ENCODE measurements at places on chromosomes 2 and 18. TPM values are rescaled to one million over a fixed set of nuclear protein-coding genes. Genes with fewer than 3 reads are reported as not detected.

GCG gene
- total RNA-seq, result not detected

MSGN1 gene
- not detected for total RNA-seq

MC5R gene
- not detected for total RNA-seq

ONECUT2 gene
- not detected for total RNA-seq

EMILIN2 gene
- total RNA-seq, result 23.0 TPM

ATP9B gene
- total RNA-seq, result 27.2 TPM

- no peak overlapping the region for H3K4me3 ChIP-seq
- H3K27ac ChIP-seq, result no peak overlapping the region
- no peak for DNase-seq
- peaks cover 16% of the 10 kb centered on the region for H3K27me3 ChIP-seq
- H3K4me1 ChIP-seq, result no peaks in the 10 kb centered on the region
- H3K36me3 ChIP-seq, result no peaks in the 10 kb centered on the region
Measured at GRCh38 chr18:2331491-2331890, 239.8 kb downstream of the METTL4 start.

DNA sequence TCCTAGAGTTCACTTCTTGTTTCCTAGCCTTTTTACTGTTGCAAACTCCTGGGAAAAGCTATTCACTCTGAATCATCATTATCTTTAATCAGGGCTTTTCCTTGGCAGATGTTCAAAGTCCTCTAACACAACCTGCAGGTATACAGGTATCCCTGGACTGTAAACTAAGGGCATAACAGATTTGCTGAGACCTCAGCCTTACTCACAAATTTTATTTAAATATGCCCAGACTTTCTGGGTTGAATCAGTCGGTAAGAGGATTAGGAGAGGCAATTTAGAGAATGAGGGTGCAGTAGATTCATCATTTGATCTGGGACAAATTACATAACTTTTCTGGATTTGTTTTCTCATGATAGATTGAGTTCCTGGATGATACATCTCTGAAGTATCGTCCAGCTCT lies 217.8 kb upstream of the STON1 start:
- H3K27ac ChIP-seq, result peak overlapping the region; percentile 72
- H3K4me1 ChIP-seq, result peaks cover 25% of the 10 kb centered on the region
- H3K36me3 ChIP-seq, result peaks cover 37% of the 10 kb centered on the region

DNA sequence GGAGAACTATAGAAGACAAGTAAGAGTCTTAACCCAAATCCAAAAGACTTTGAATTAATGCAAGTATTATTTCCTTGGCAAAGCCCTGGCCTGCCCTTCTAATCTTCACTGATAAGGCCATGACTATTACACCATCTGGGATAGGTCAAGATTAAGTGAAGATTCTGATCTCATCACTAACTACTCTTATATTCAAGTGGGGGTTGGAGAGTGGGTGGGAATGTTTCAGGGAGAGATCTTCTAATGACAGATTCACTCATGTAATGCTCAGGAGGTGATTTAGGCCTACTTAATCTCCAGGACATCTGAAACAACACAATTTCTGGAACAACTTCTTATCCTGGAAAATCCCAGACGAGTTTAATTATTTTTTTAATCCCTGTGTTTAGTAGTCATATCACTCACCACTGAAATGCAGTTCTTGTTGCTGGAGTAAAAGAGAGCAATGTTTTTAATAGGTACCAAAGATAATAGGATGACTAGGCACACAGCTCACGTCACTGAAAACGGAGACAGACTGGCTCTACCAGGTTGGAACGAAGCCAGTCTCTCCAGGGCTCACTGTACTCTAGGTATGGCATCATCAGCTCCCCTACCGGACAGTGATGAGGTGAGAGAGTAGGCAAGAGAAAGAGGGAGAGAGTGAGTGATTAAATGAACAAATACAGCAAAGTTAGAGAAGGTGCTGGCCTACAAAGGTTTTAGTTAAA lies 133.1 kb downstream of the NCKAP5 start:
- H3K36me3 ChIP-seq, result no peaks in the 10 kb centered on the region
- no peak overlapping the region for H3K27ac ChIP-seq
- no peaks in the 10 kb centered on the region for H3K27me3 ChIP-seq

GRCh38 chr18:8800445-8800844 lies 95.1 kb downstream of the MTCL1 start:
- H3K4me1 ChIP-seq, result no peaks in the 10 kb centered on the region
- no peak overlapping the region for H3K27ac ChIP-seq
- no peak for DNase-seq
- no peak overlapping the region for H3K4me3 ChIP-seq

DNA sequence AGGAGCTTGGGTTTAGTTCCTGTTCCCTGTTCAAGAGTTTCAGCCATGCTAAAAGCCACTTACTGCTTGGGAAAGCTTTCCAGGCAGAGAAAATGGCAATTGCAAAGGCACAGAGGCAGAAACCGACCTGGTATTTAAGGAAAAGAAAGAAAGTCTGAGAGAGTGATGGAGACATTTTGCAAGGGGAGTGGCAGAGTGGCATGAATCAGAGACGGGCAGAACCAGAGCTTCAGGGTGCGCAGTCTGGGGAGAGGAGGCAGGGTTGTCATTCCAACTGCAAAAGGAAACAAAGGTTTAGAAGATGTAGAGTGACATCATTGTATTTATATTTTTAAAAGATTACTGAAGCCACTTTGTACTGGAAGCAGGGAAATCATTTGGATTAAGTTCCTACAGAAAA lies 14.9 kb upstream of the GNAL start:
- H3K27ac ChIP-seq, result no peak overlapping the region
- DNase-seq, result no peak
- no peak overlapping the region for H3K4me3 ChIP-seq
- no peaks in the 10 kb centered on the region for H3K36me3 ChIP-seq
- peaks cover 12% of the 10 kb centered on the region for H3K27me3 ChIP-seq

- DNase-seq, result no peak
- no peaks in the 10 kb centered on the region for H3K36me3 ChIP-seq
- H3K27me3 ChIP-seq, result no peaks in the 10 kb centered on the region
Measured at GRCh38 chr2:103594823-103595222, 833.0 kb downstream of the TMEM182 start.

DNA sequence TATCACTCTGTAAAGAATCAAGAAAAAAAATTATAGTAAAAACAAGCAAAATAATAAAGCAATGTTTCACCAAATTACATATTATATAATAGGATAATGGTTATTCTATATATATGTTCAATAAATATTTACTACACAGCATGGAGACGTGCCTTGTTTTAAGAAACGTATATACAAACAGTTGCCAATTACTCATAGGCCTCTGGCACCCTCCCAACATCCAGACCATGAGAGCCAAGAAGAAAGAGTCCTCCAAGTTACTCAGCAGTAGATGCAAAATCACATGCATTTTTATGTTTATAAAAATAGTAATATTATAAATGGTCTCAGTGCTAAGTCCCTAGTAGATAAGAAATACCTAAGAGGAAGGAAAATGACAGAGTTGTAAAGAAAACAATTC lies 64.8 kb downstream of the REV1 start:
- H3K4me1 ChIP-seq, result no peaks in the 10 kb centered on the region
- no peak for DNase-seq
- no peak overlapping the region for H3K27ac ChIP-seq
- no peaks in the 10 kb centered on the region for H3K27me3 ChIP-seq

- H3K36me3 ChIP-seq, result no peaks in the 10 kb centered on the region
- no peaks in the 10 kb centered on the region for H3K27me3 ChIP-seq
- H3K4me1 ChIP-seq, result no peaks in the 10 kb centered on the region
- no peak overlapping the region for H3K27ac ChIP-seq
Measured at GRCh38 chr18:7381307-7381706, 150.4 kb downstream of the LRRC30 start.

Measured in activated CD4-positive, alpha-beta memory T cell treated with anti-CD3 and anti-CD28 coated beads, Interleukin-2, amount 10 ng/mL, durations not matched to agents 7 days and 5 days (primary cell).